ENCODE measurements at places on chromosomes 4 and X.

DNA sequence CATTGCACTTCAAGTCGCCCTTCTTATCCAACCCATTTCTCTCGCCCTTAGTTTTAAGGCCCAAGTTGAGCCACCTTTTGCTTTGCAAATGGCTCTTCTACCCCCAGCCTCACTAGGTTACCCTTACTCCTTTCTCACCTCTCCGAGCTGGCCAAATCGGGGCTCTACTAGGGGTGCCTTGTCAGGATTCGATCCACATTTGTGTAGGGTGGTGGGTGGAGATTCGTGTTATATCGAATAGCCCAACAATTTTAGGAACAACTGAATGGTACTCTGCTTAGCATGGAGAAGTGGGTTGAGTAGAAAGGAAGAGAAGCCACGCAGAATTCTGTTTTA, 3.5 kb downstream of the SLIT2 start:
- peak overlapping the region; percentile 87 for H3K27ac ChIP-seq
- H3K4me1 ChIP-seq, result peaks cover 50% of the 10 kb centered on the region
- no peak for DNase-seq
- H3K4me3 ChIP-seq, result peak overlapping the region; percentile 98
- H3K36me3 ChIP-seq, result peaks cover 12% of the 10 kb centered on the region
- peaks cover 3% of the 10 kb centered on the region for H3K27me3 ChIP-seq

- H3K36me3 ChIP-seq, result peaks cover 22% of the 10 kb centered on the region
- H3K27me3 ChIP-seq, result no peaks in the 10 kb centered on the region
- peak overlapping the region; percentile 66 for H3K27ac ChIP-seq
- H3K4me3 ChIP-seq, result no peak overlapping the region
- no peak for DNase-seq
- no peaks in the 10 kb centered on the region for H3K4me1 ChIP-seq
These were observed 3.0 kb downstream of the GCNA start for GRCh38 chrX:71581210-71581609.

- no peak overlapping the region for H3K4me3 ChIP-seq
- H3K27ac ChIP-seq, result no peak overlapping the region
- no peaks in the 10 kb centered on the region for H3K36me3 ChIP-seq
- H3K27me3 ChIP-seq, result peaks cover 3% of the 10 kb centered on the region
- H3K4me1 ChIP-seq, result peaks cover 60% of the 10 kb centered on the region
These were observed 54.6 kb upstream of the TENM3 start for GRCh38 chr4:182188622-182189021.

DNA sequence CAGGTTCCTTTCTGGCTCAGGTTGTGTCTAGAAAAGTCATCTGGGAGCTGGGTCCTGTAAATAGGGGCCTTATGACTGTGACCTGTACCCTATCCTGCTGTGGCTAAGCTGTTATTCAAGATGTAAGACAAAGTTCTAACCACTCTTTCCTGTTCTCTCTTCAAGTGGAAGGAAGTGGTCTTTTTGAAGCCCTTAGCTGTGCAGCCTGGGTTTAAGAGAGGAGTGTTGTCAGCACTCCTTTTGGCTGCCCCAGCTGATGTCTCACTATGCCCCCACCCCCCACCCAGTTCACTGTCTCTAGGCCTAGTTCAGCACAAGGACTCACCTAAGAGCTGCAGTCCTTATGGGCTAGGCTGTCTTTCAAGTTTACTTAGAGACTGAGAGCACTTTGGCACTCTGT, 1069.5 kb downstream of the FAM133A start:
- H3K4me3 ChIP-seq, result no peak overlapping the region
- H3K27ac ChIP-seq, result no peak overlapping the region

GRCh38 chr4:5804656-5805055, 88.2 kb downstream of the CRMP1 start:
- DNase-seq, result no peak
- peaks cover 13% of the 10 kb centered on the region for H3K4me1 ChIP-seq
- no peaks in the 10 kb centered on the region for H3K27me3 ChIP-seq
- H3K36me3 ChIP-seq, result peaks cover 47% of the 10 kb centered on the region
- H3K4me3 ChIP-seq, result no peak overlapping the region

- peak overlapping the region; percentile 22 for H3K27ac ChIP-seq
- H3K27me3 ChIP-seq, result no peaks in the 10 kb centered on the region
- no peak for DNase-seq
- peaks cover 41% of the 10 kb centered on the region for H3K36me3 ChIP-seq
- peaks cover 9% of the 10 kb centered on the region for H3K4me1 ChIP-seq
- peak overlapping the region; percentile 92 for H3K4me3 ChIP-seq
These were observed 1.4 kb downstream of the TMLHE start for GRCh38 chrX:155611302-155611701.

- DNase-seq, result no peak
- H3K4me3 ChIP-seq, result no peak overlapping the region
- H3K27me3 ChIP-seq, result peaks cover 86% of the 10 kb centered on the region
- H3K36me3 ChIP-seq, result no peaks in the 10 kb centered on the region
- no peak overlapping the region for H3K27ac ChIP-seq
These were observed 9.1 kb upstream of the RNF212 start for GRCh38 chr4:1122505-1122904.

- DNase-seq, result no peak
- H3K27ac ChIP-seq, result no peak overlapping the region
- no peaks in the 10 kb centered on the region for H3K36me3 ChIP-seq
- H3K4me1 ChIP-seq, result no peaks in the 10 kb centered on the region
These were observed 58.9 kb downstream of the MOSPD2 start for GRCh38 chrX:14932136-14932535.

GRCh38 chr4:41611124-41611838, 73.3 kb downstream of the LIMCH1 start:
- H3K4me3 ChIP-seq, result no peak overlapping the region
- peaks cover 5% of the 10 kb centered on the region for H3K36me3 ChIP-seq
- peaks cover 3% of the 10 kb centered on the region for H3K27me3 ChIP-seq
- no peak overlapping the region for H3K27ac ChIP-seq
- no peak for DNase-seq

DNA sequence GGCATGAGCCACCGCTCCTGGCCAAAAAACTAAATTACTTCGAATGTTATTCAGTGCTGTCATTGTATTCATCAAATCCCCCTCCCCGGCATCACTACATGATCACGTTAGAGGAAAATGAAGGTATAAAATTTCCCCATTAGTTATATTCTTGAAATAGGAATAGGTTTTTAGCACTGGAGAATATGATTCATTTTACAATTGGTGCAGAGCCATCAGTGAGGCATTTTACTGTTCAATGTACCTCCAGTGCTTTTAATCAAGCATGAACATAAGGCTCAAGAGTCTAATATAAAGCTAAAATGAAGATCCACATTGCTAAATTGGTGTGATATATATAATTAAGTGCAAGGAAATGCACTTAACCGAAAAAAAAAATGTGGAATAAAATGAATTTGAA, 18.3 kb downstream of the KLF3 start:
- H3K4me3 ChIP-seq, result no peak overlapping the region
- H3K27me3 ChIP-seq, result no peaks in the 10 kb centered on the region
- no peak for DNase-seq

GRCh38 chr4:77344784-77345183, 187.8 kb downstream of the CCNG2 start:
- H3K27ac ChIP-seq, result no peak overlapping the region
- H3K4me1 ChIP-seq, result no peaks in the 10 kb centered on the region
- H3K27me3 ChIP-seq, result peaks cover 3% of the 10 kb centered on the region

- H3K27me3 ChIP-seq, result peaks cover 3% of the 10 kb centered on the region
- no peaks in the 10 kb centered on the region for H3K4me1 ChIP-seq
- H3K36me3 ChIP-seq, result peaks cover 24% of the 10 kb centered on the region
- no peak overlapping the region for H3K4me3 ChIP-seq
These were observed 235.9 kb downstream of the RPA4 start for GRCh38 chrX:97119474-97120109.

DNA sequence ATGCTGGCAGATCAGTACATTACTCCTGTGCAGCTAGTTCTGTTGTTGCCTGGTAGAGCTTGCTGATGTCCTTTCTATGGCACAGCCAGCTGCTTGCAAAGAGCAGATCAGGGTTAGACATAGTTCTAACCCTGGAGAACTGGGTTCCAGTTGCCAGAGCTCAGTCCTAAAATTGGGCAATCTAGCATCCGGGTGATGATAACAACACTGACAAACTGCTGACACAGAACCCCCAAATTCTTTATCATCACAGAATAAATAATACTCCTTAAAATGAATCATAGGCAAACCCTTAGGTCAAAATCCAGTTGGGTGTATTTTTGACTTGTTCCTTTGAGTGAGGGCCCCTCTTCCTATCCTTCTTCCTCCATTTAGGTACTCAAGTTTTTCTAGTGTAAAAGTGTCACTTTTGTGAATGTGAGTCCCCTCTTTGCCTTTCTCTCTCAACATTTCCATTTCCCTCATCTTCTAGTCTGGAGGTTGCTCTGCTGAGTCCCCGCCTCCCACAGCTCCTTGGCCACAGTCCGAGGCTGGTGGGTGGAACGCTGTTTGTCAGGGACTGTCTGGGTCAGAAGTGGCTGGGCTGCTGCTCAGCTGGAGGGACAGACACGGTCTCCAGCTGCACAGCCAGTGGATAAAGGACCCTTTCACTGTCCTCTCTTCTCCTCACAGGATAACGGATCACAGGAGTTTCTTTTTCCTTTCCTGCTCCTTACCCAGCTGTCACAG, 93.6 kb upstream of the RASGEF1B start:
- H3K4me1 ChIP-seq, result peaks cover 23% of the 10 kb centered on the region
- H3K36me3 ChIP-seq, result no peaks in the 10 kb centered on the region
- H3K27ac ChIP-seq, result peak overlapping the region; percentile 90
- peak overlapping the region; percentile 50 for H3K4me3 ChIP-seq
- DNase-seq, result peak; percentile 41
- H3K27me3 ChIP-seq, result peaks cover 5% of the 10 kb centered on the region

DNA sequence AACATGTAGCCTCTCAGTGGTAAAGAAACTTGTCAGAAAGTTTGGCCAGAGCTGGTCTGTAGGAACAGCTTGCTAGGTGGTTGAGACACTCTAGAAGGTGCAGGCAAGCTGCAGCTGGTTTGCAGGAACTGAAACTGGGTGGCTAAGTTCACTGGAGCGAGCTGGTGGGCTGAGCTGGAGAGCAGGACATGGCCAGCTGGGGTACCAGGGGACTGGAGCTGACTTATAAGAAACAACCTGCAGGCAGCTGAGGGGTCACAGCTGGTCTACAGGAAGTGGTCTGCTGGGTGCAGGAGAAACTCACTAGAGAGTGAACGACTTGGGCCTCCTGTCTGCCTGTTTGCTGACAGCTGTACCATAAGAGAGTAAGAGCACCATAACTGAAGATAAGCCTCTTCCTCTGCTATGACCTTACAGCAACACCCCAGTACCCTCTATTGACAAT, 157.1 kb upstream of the LNX1 start:
- DNase-seq, result no peak
- no peaks in the 10 kb centered on the region for H3K36me3 ChIP-seq

GRCh38 chr4:126895988-126896570, 736.7 kb upstream of the INTU start:
- no peak for DNase-seq
- H3K4me1 ChIP-seq, result peaks cover 3% of the 10 kb centered on the region
- H3K27me3 ChIP-seq, result no peaks in the 10 kb centered on the region
- no peak overlapping the region for H3K4me3 ChIP-seq

- H3K36me3 ChIP-seq, result no peaks in the 10 kb centered on the region
- H3K4me1 ChIP-seq, result no peaks in the 10 kb centered on the region
- no peak overlapping the region for H3K4me3 ChIP-seq
- no peak overlapping the region for H3K27ac ChIP-seq
- H3K27me3 ChIP-seq, result peaks cover 3% of the 10 kb centered on the region
These were observed 146.1 kb downstream of the NEXMIF start for GRCh38 chrX:74779175-74779574.

GRCh38 chr4:110480031-110480549, 4.1 kb downstream of the ENPEP start:
- no peak for DNase-seq
- peaks cover 21% of the 10 kb centered on the region for H3K4me1 ChIP-seq
- H3K4me3 ChIP-seq, result no peak overlapping the region
- no peaks in the 10 kb centered on the region for H3K36me3 ChIP-seq
- peaks cover 2% of the 10 kb centered on the region for H3K27me3 ChIP-seq
- no peak overlapping the region for H3K27ac ChIP-seq

DNA sequence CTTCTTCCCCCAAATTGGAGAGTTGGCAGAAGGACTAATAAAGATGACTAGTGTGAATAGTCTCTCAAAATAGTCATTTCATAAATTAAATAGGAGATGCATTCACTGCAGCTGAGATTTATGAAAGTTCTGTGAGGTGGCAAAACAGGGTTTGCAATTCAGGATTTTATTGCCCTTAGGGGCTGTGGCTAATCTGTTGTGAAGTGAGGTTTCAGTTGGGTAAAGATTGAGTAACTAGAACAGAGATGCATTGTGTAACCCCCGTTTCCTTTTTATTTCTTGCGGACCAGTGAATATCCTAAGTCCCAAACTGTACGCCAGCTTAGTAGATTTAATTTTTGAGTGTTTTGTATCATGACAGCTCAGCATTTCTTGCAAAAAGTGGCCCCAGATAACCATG, 16.2 kb upstream of the SCRG1 start:
- H3K4me3 ChIP-seq, result no peak overlapping the region
- peaks cover 7% of the 10 kb centered on the region for H3K27me3 ChIP-seq
- no peak for DNase-seq
- H3K27ac ChIP-seq, result peak overlapping the region; percentile 8

DNA sequence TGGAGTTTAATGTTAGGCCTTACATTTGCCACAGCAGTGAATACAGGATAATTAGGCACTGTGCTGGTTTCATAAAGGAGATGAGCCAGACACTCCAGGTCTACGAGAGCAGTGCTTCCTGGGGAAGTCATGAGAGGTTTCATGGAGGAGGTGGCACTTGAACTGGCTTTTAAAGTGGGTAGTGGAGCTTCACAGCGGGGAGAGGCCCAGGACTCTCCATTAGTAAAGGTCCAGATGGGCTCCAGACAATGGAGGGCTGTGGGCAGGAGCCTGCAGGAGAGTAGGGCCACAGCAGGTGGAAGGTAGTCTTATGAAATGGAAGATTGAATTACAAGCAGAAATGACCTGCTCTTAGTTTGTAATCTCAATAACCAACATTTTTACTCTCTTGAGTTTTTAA, 29.0 kb downstream of the CLDN22 start:
- H3K36me3 ChIP-seq, result peaks cover 83% of the 10 kb centered on the region
- peaks cover 6% of the 10 kb centered on the region for H3K27me3 ChIP-seq

- H3K4me3 ChIP-seq, result no peak overlapping the region
- H3K27me3 ChIP-seq, result no peaks in the 10 kb centered on the region
- no peak overlapping the region for H3K27ac ChIP-seq
- H3K4me1 ChIP-seq, result peaks cover 67% of the 10 kb centered on the region
These were observed 40.1 kb upstream of the MGST2 start for GRCh38 chr4:139625482-139625881.

GRCh38 chr4:66372706-66373105, 702.4 kb upstream of the EPHA5 start:
- no peak overlapping the region for H3K4me3 ChIP-seq
- H3K27me3 ChIP-seq, result no peaks in the 10 kb centered on the region
- H3K36me3 ChIP-seq, result no peaks in the 10 kb centered on the region
- H3K4me1 ChIP-seq, result peaks cover 12% of the 10 kb centered on the region
- DNase-seq, result no peak

DNA sequence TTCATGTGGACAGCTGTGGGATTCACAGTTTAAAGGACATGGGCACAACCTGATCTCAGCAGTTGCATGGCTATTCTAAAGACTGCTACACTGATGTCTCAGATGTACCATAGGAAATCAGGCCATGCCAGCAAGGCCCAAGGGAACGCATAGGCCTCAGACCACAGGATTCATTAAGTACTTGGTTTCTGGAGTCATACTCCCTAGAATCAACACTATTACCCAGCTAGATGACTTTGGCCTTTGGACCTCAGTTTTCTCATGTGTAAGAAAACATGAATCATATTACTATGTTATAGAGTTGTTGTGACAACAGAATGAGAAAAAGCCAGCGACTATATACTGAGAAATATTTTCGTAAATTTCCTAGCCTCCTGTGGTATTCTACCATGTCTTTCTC, 67.9 kb downstream of the NHS start:
- no peak overlapping the region for H3K4me3 ChIP-seq
- H3K27me3 ChIP-seq, result peaks cover 3% of the 10 kb centered on the region
- H3K27ac ChIP-seq, result no peak overlapping the region
- H3K36me3 ChIP-seq, result no peaks in the 10 kb centered on the region

- peaks cover 67% of the 10 kb centered on the region for H3K36me3 ChIP-seq
- H3K27me3 ChIP-seq, result no peaks in the 10 kb centered on the region
- no peak for DNase-seq
- no peak overlapping the region for H3K27ac ChIP-seq
- H3K4me3 ChIP-seq, result no peak overlapping the region
These were observed 8.4 kb downstream of the ZNF280C start for GRCh38 chrX:130260316-130260715.
